Mesothelial cell of epicardium (in vitro differentiated cells): ENCODE measurements at places on chromosomes 11 and 22. TPM values are rescaled to one million over a fixed set of nuclear protein-coding genes. Genes with fewer than 3 reads are reported as not detected.

DNA sequence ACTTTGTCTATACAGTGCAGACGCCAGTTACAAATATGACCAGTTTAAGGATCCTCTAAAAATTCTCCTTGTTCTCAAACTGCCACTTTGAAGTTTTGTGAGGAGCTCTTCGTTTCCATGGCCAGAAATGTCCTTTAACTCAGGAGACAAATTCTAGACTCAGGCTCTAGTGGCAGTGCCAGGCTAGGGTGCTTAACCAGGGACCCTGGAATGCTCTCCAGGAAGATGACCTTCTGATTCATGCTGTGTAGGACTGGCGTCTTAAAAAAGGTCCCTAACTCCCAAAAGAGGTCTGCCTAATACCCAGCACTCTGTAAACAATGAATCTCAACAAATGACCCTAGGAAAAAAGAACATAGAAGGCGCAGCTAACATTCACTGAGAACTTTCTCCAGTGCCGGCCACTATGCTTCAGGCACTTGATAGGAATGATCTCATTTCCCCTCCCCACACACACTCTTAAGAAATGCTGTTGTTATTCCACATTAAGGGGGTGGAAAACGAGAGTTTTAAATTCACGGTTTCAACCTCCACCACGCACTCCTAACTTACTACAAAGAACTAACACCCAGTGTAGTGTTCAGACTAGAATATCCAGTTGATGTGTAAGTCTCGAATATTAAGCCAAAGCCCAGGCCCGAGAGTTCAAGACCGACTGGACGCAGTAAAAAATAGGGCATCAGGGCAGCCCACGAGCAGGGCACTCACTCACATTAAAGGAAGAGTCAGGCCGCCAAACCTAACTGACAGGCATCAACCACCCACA lies 747 bp downstream of the NXF1 start:
- no peak for DNase-seq
- H3K27me3 ChIP-seq, result no peaks in the 10 kb centered on the region
- H3K36me3 ChIP-seq, result peaks cover 21% of the 10 kb centered on the region
- peak overlapping the region; percentile 99 for H3K27ac ChIP-seq
- peaks cover 20% of the 10 kb centered on the region for H3K4me1 ChIP-seq
- peak overlapping the region; percentile 99 for H3K4me3 ChIP-seq

The OR5D18 gene
- not detected in 3 replicates for total RNA-seq

The MPPED2 gene
- 163 to 179 TPM (median 166 TPM) in 3 replicates for total RNA-seq

DNA sequence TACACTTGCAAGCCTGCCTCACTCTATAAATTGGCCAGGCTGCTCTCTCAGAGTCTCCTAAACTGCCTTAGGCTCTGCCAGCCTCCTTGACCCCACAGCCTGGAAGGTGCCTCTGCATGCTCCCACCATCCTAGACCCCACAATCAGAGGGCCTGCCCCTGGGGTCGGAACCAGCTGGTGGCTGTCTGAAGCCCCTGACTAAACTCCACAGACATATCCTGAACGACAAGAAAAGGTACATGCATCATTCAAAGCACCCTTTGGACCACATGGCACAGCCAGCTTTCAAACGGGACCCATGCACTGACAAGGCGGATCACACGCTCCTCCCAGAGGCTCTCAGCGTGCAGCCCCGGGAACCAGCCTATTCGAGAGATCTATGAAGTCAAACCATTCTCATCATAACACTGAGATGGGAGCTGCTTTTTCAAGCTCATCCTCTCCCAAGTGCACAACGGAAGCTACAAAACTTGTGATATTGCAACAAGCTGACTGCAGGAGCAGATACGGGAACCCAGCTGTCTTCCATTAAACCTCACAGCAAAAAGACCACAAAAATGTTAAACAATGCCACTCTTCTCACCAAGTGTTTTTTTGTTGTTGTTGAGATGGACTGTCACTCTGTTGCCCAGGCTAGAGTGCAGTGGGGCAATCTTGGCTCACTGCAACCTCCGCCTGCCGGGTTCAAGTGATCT lies 8.1 kb downstream of the SHANK2 start:
- no peaks in the 10 kb centered on the region for H3K36me3 ChIP-seq
- no peak overlapping the region for H3K4me3 ChIP-seq
- peaks cover 22% of the 10 kb centered on the region for H3K27me3 ChIP-seq
- H3K4me1 ChIP-seq, result peaks cover 28% of the 10 kb centered on the region
- H3K27ac ChIP-seq, result no peak overlapping the region
- no peak for DNase-seq

- peaks cover 12% of the 10 kb centered on the region for H3K27me3 ChIP-seq
- DNase-seq, result no peak
- H3K27ac ChIP-seq, result no peak overlapping the region
- no peaks in the 10 kb centered on the region for H3K4me1 ChIP-seq
- H3K4me3 ChIP-seq, result no peak overlapping the region
These were observed 121.8 kb upstream of the PAX6 start for GRCh38 chr11:31932879-31933278.

The CCDC88B gene
- total RNA-seq, result 10.1 to 12.0 TPM (median 11.5 TPM) in 3 replicates

DNA sequence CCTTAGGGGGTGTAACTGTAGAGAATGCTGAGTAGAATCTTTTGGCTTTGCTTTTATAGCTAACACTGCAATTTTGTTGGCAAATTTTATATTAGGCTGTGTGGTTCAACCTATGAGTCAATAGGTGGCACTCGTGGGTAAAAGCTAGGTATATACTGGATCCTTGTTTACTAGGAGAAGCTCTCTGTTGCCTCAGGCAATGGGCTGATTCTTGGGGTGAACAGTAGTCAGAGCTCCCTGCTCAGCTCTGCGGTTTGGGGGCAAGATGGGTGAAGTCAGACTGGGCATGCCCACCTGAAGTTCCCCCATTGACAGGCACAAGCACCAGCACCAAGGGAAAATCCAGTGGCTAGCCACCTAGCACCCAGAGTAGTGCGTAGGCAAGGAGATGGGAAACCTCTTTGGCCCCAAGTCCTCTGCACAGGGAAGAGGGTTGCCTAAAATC lies 238.7 kb downstream of the FAM181B start:
- no peak overlapping the region for H3K27ac ChIP-seq
- no peaks in the 10 kb centered on the region for H3K36me3 ChIP-seq
- H3K4me1 ChIP-seq, result no peaks in the 10 kb centered on the region
- no peak for DNase-seq
- H3K4me3 ChIP-seq, result no peak overlapping the region

DNA sequence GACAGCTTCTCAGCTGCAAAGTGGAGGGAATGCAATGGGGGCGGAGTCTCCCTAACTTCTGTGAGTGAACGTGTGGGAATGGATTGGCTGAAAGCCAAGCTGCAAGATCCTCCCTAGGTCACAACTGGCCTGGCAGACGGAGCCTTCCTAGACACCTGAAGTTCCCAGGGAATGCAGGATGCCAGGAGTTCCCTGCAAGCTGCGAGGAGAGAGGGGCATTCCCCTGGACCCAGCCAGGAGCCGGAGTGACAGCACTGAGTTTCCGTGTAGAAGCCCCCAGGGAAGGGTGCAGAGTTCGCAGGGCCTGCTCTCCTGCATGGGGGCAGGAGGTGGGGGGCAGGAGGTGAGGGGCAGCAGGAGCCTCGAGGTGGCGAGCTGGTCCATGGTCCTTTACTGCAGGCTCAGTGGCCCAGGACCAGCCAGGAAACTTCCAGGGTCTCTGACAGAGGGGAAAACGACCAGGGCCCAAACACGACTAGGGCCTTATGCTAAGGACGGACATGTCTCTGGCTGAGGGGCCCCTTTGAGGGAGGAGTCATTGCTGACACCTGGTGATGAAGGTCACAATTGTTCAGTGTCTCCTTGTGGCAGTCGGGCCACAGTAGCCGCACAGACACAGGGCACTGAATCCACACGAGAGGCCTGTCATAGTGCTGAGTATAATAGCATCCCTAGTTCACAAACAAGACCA lies 141.4 kb downstream of the FBXO7 start:
- H3K27me3 ChIP-seq, result no peaks in the 10 kb centered on the region
- peaks cover 33% of the 10 kb centered on the region for H3K4me1 ChIP-seq
- peaks cover 2% of the 10 kb centered on the region for H3K36me3 ChIP-seq

The OVOL1 gene
- total RNA-seq, result 3.9 to 4.7 TPM (median 4.3 TPM) in 3 replicates

DNA sequence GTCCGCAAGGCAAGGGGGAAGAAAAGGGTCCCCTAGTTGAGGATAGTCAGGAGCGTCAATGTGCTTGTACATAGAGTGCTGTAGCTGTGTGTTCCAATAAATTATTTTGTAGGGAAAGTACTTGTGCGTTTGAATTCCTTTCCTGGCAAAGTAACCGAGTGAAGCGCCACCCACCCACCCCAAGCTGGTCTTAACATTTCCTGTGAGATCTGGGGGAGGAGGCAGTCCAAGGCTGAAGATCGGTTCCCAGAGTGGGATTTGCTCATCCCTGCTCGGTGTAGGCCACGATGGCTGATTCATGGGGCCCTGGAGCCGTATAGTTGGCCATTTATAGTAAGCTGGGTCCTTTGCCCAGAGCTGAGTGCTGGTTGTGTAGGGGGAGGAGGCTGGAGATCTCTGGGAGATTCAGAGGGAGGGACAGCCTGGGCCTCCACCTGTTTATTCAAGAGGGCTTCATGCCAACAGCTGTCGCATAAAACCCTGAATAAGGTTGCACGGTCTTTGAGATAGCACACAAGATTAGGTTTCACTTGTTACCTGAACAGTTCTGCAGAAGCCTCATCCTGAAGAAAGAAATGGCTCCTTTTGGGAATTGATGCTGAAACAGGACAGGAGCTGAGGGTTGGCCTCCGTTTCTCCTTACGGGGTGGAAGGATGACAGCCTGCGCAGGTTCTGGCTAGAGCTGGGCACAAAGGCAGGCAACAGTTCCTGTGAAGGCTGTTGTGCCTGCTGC lies 2.4 kb downstream of the ATF4 start:
- H3K4me3 ChIP-seq, result peak overlapping the region; percentile 97
- H3K27me3 ChIP-seq, result peaks cover 2% of the 10 kb centered on the region
- peaks cover 53% of the 10 kb centered on the region for H3K4me1 ChIP-seq
- peak overlapping the region; percentile 100 for H3K27ac ChIP-seq

DNA sequence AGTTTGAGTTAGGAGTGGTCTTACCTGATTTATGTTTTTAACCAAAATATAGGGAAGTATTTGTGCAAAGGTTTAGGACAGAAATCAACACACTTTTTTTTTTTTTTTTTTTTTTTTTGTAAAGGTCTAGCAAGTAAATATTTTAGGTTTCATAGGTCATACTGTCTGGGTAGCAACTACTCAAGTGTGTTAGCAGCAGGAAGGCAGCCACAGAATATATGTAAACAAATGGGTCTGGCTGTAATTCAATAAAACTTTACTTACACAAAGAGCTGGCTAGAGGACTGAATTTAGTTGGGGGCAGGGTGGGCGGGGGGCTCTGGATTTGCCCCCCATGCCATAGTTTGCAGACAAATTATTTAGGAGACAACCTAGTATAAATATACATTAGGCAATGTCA lies 510.4 kb downstream of the NELL1 start:
- no peaks in the 10 kb centered on the region for H3K4me1 ChIP-seq
- H3K36me3 ChIP-seq, result no peaks in the 10 kb centered on the region
- H3K27me3 ChIP-seq, result peaks cover 1% of the 10 kb centered on the region
- no peak overlapping the region for H3K4me3 ChIP-seq

DNA sequence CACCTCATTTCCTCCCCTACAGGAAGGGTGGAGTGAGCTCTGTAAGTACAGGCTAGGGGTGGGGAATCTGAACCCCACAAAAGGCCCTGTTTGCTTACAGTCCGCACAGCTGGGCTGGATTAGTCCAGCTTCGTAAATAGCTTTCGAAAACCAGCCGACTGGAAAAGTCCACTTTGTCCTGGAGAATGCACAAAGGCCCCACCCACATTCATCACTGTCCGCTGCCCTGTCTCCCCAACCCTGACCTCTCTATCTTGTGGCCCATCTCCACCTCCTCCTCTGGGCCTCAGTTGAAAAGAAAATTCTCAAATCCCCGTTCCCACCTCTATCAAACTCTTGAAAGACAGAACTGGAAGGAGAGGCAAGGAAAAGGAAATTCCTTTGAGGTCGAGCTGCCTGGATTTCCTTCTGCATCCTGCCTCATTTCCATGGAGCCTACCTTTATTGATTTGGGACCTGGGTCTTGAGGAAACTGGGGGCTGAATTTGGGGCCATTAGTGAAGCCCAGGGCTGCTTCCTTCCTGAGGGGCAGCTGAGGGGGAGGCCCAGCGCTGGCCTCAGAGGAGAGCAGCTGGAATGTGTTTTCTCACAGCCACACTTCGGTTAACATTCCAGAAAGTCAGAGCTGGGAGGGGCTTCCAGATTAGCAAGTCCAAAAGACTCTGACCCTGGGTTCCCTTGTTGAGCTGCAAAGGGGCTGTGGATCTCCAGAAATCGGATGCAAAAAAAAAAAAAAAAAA lies 147.6 kb downstream of the FBXO7 start:
- no peaks in the 10 kb centered on the region for H3K27me3 ChIP-seq
- peaks cover 37% of the 10 kb centered on the region for H3K4me1 ChIP-seq
- DNase-seq, result peak; percentile 59

- H3K4me3 ChIP-seq, result no peak overlapping the region
- no peak overlapping the region for H3K27ac ChIP-seq
- DNase-seq, result no peak
- no peaks in the 10 kb centered on the region for H3K36me3 ChIP-seq
- H3K27me3 ChIP-seq, result peaks cover 8% of the 10 kb centered on the region
These were observed 7.8 kb downstream of the SLC5A1 start for GRCh38 chr22:32050678-32051515.

- peak overlapping the region; percentile 86 for H3K27ac ChIP-seq
These were observed 17.0 kb downstream of the LAYN start for GRCh38 chr11:111557425-111558111.

The SCN4B gene
- total RNA-seq, result 1.2 to 1.9 TPM (median 1.5 TPM) in 3 replicates

GRCh38 chr11:94401773-94402265 lies 600 bp upstream of the GPR83 start:
- peaks cover 10% of the 10 kb centered on the region for H3K4me1 ChIP-seq
- H3K27me3 ChIP-seq, result peaks cover 81% of the 10 kb centered on the region
- no peak for DNase-seq
- H3K27ac ChIP-seq, result no peak overlapping the region
- H3K36me3 ChIP-seq, result no peaks in the 10 kb centered on the region

GRCh38 chr22:36445158-36445668 lies 36.2 kb downstream of the TXN2 start:
- peaks cover 7% of the 10 kb centered on the region for H3K4me1 ChIP-seq
- no peaks in the 10 kb centered on the region for H3K36me3 ChIP-seq
- H3K27ac ChIP-seq, result peak overlapping the region; percentile 15
- H3K4me3 ChIP-seq, result no peak overlapping the region
- no peak for DNase-seq

GRCh38 chr11:15711311-15711710 lies 596.6 kb downstream of the INSC start:
- peaks cover 4% of the 10 kb centered on the region for H3K4me1 ChIP-seq
- no peak overlapping the region for H3K4me3 ChIP-seq
- no peak for DNase-seq
- H3K27me3 ChIP-seq, result no peaks in the 10 kb centered on the region

The PPM1F gene
- total RNA-seq, result 32.0 to 35.4 TPM (median 34.6 TPM) in 3 replicates

- no peaks in the 10 kb centered on the region for H3K27me3 ChIP-seq
- no peak for DNase-seq
These were observed 105.9 kb downstream of the C11orf58 start for GRCh38 chr11:16844268-16844771.

DNA sequence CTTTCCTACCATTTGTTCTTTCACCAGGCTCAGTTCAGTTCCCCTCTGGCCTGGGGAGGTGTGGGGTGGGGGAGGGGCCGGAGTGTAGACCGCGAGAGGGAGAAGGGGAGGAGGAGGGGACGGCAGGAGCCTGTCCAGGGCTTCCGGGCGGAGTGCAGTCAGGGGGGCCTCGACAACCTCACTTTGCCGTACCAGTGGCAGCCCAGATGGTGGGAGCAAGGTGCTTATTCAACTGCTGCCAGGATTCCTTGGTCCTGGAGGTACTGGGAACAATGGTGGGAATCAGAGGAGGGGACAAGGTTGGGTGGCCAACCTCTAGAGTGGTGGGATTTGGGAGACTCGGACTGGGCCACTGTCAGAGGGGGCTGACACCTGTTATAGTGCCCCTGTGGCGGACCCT lies 1.2 kb downstream of the BACE1 start:
- peak overlapping the region; percentile 71 for H3K4me3 ChIP-seq
- DNase-seq, result no peak
- no peaks in the 10 kb centered on the region for H3K36me3 ChIP-seq
- H3K27me3 ChIP-seq, result no peaks in the 10 kb centered on the region
- H3K27ac ChIP-seq, result no peak overlapping the region
